ENCODE measurements at places on chromosomes 1 and 21.

DNA sequence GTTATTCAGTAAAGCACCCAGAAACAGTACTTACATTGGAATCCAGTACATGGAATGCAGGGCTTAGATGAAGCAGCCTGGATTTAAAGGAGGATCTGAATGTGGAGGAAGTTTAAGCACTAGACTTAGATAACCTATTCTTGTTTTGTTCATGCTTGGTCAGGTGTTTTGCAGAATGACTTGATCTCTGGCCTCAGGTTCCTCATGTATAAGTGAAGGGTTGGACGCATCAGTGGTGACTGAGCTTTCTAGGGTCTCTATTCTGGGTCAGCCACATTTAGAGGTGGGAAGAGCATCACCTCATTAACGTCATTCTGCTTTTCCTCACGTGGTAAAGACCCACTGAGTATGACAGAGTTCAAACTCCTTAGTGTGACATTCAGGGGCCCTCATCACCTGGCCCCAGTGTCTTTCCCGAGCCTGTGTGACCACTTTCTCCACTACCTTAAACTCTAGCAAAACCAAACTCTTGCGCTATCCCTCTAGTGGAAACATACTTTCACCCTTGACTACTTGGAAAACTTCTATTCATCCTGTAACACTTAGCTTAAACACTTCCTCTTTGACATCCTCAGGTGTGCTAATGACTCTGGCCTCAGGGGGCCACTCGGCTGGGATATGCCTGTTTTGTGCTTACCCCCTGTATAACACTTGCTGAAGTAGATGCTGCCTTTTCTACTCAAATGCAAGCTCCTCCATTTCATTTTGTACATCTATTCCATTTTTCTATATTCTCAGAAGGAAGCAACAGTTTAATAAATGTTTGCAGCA lies 871 bp upstream of the ERICH3 start:
- DNase-seq = no peak

GRCh38 chr1:230915078-230915477 lies 46.8 kb upstream of the C1orf198 start:
- DNase-seq = no peak

- no peak for DNase-seq
Measured at GRCh38 chr1:66704177-66704875, 47.9 kb upstream of the DYNLT5 start.

DNA sequence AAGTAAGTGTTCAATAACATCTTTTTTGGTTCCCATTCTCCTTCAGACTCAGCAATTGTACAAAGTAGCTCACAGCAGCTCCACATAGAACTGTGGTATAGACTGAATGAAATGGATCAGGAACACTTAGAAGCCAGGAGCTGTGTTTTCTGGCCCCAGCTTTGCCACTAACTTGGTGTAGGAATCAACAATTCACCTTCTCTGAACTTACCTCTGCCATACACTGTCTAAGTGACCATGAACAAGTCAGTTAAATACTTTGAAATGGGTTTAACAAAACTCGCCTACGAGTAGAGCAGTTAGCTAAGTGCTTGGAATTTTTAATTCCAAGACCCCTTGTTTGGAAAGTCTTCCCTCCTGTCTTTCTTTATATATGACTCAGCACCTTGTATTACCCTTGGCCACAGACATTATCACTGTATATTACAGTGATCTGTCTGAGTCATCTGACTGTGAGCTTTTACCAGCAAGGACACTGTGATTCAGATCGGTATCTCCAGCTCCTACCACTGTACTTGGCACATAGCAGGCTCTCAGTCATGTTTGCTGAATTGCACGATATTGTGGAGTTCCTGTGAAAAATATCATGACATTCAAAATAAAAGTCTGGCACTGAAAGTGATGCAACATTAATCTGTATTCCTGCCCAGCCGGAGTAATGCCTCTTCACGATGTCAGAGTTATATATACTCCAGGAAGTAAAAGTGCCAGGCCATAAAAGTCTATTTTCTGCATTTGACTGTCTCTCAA lies 101.7 kb upstream of the BEND5 start:
- no peak for DNase-seq
